ENCODE measurements at places on chromosomes 4 and X.

DNA sequence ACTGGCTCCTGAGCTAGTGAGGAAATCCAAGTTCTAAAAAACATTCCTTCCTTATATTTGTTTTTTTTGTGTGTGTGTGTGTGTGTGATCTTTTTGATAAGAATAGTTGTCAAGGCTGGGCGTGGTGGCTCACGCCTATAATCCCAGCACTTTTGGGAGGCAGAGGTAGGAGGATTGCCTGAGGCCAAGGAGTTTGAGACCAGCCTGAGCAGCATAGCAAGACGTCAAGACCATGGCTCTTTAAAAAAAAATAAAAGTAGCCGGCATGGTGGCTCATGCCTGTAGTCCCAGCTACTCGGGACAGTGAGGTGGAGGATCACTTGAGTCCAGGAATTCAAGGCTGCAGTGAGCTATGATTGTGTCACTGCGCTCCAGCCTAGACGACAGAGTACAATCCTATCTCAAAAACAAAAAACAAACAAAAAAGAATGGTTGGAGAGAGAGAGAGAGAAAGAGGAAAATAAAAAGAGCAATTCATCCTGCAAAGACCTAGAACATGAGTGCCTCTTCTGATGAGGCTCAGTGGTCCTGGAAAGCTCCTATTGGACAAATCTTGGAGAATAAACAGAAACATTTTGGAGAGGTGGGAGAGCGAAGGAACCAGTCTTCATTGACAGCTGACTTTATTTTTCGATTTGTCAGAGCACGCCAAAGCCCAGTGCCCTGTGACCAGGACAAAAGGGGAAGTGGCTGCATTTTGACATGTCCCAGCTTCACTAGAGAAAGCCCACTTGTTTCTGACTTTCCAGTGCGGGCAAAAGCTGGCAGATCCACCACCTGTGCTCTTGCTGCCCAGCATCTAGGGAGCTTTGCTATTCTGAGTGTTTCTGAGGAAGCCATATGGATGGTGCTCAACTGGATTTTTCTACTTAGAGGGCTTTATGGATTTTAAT, 244.7 kb downstream of the PALLD start:
- H3K4me1 ChIP-seq: peaks cover 6% of the 10 kb centered on the region
- H3K4me3 ChIP-seq: peak overlapping the region; percentile 7
- H3K27ac ChIP-seq: peak overlapping the region; percentile 1
- no peak for DNase-seq
- H3K36me3 ChIP-seq: no peaks in the 10 kb centered on the region
- peaks cover 10% of the 10 kb centered on the region for H3K27me3 ChIP-seq

- no peak overlapping the region for H3K4me3 ChIP-seq
- H3K27ac ChIP-seq: no peak overlapping the region
- no peaks in the 10 kb centered on the region for H3K36me3 ChIP-seq
Observed at GRCh38 chr4:153197301-153197700, 6.9 kb upstream of the TRIM2 start.

DNA sequence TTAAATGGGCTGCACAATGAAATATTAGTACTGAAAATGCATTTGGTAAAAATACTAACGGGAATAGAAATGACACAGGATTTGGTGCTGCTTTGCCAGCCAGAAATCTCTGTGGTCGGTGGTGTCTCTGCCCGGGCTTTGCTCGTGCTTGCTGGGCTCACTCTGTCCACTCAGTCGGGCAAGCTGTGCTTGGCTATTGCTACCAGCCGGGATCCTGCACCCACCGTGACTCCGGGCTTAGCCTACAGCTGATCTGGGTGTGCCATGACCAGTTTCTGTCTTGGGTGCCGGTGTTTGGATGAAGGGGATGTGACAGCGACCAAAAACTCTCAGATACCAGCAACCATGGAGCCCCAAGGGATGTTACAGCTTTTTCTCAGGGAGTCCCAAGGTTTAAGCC, 487.7 kb downstream of the TECRL start:
- H3K4me3 ChIP-seq: no peak overlapping the region
- no peak overlapping the region for H3K27ac ChIP-seq
- no peaks in the 10 kb centered on the region for H3K36me3 ChIP-seq
- no peaks in the 10 kb centered on the region for H3K27me3 ChIP-seq
- no peak for DNase-seq

GRCh38 chr4:3802571-3803474, 36.6 kb downstream of the ADRA2C start:
- no peaks in the 10 kb centered on the region for H3K36me3 ChIP-seq
- DNase-seq: no peak
- no peaks in the 10 kb centered on the region for H3K4me1 ChIP-seq
- H3K4me3 ChIP-seq: no peak overlapping the region
